ENCODE measurements at places on chromosomes 12 and 14. TPM values are rescaled to one million over a fixed set of nuclear protein-coding genes. Genes with fewer than 3 reads are reported as not detected.

- DNase-seq = no peak
Measured at GRCh38 chr14:68965261-68965761, 13.8 kb downstream of the ACTN1 start.

DNA sequence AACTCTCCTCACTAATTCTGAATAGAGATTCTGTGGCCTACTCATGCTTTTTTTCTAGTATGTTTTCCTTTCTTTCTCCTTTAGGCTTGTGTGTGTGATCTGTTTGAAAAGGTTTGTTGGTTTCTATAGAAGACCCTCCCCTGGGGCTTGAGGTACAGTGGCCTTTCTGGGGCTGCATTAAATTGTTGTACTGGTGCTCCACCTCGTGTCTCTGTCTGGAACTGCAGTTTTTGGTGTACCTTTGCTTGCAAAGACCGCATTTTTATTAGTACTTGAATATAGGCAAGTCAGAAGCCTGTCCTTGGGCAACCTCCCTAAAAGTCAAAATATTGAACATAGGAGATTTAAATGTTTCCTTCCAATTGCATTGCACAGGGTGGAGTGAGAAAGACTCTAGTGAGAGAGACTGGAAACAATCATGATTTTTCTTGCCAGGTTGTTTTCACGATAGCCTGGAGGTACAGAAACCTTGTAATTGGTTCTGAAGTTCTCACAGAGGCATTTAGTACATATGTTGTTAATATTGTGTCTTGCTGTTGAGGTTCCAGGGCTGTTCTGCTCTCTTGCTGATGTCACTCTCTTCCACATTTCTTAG, 39.0 kb downstream of the SLCO1B1 start:
- DNase-seq = peak; percentile 28

- DNase-seq = no peak
Measured at GRCh38 chr14:100914597-100915021, 11.1 kb upstream of the RTL1 start.

- no peak for DNase-seq
Measured at GRCh38 chr12:71125515-71125914, 32.3 kb downstream of the TSPAN8 start.

- DNase-seq = peak; percentile 59
Measured at GRCh38 chr14:91649930-91650329, 82.0 kb downstream of the CATSPERB start.

DNA sequence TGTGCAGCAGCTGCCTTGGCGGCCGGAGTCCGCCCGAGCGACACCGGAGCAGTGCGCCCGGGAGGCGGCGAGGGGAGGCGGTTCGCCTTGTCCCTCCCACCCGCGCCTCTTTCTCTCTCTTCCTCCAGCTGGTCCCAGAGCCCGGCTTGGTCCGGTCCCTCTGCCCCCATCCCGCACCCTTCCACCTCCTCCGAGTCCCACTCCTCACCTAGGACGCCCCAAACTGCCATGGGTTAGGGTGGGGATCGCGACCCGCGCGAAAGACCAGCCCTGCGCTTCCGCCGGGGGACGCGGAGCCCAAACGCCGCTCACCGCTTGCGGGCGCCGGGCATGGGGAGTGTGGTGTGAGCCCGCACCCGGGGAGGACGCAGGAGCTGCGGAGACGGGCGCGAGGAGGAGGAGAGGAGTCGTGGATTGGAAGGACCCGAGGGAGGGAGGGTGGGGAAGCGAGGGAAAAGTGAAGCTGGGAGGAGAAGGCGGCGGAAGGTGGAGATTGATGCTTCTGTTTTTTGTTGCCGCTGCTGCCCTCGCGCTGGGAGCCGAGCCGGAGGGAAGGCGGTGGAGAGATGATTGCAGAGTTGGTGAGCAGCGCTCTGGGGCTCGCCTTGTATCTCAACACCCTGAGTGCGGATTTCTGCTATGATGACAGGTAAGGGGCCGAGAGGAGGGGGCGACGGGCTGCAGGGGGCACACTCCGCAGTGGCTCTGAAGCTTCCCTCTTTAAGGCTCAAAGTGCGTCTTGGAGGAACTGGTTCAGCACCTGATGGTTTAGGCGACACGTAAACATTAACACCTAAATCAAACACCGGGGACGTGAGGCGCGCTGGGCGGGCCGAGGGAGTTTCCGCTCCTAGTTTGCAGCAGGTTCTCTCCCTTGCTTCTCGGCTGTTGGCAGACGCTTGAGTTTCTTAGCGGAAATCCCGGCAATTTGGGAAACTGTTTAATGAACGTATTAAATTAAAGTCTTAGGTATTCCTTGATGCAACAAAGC, 610 bp downstream of the TMTC2 start:
- DNase-seq = peak; percentile 32

DNA sequence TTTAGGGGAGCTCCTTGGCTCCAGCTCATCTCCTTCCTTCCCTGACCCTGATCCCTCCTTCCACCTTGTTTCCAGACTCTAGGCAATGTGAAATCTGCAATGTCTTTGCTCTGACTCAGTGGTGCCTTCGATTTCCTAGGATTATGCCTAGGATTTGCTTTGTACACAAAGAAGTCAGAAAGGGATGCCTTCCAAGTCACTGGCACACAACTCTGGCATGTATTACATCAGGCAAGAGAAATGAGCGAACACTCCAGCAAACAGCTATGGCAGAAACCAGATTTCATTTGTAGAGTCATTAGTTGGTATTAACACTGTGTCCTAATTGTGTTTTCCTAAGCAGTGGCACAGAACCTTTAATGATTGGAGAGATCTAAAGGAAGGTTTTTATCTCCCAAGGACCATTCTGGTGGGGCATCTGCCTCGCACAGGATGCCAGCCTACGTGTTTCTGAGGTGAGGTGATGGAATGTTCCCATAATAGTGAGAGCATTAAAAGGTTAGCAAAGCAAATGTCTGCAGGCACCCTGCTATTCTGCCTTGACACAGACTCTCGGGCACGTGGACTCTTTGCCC, 84.9 kb downstream of the WSCD2 start:
- no peak for DNase-seq

GRCh38 chr12:124774054-124774461, 89.6 kb downstream of the SCARB1 start:
- DNase-seq = peak; percentile 34

- DNase-seq = no peak
Measured at GRCh38 chr12:129195081-129195480, 341.8 kb downstream of the GLT1D1 start.

- no peak for DNase-seq
Measured at GRCh38 chr14:86153480-86153879, 623.5 kb downstream of the FLRT2 start.

- DNase-seq = peak; percentile 22
Measured at GRCh38 chr12:5745251-5745888, 199.7 kb downstream of the ANO2 start.

DNA sequence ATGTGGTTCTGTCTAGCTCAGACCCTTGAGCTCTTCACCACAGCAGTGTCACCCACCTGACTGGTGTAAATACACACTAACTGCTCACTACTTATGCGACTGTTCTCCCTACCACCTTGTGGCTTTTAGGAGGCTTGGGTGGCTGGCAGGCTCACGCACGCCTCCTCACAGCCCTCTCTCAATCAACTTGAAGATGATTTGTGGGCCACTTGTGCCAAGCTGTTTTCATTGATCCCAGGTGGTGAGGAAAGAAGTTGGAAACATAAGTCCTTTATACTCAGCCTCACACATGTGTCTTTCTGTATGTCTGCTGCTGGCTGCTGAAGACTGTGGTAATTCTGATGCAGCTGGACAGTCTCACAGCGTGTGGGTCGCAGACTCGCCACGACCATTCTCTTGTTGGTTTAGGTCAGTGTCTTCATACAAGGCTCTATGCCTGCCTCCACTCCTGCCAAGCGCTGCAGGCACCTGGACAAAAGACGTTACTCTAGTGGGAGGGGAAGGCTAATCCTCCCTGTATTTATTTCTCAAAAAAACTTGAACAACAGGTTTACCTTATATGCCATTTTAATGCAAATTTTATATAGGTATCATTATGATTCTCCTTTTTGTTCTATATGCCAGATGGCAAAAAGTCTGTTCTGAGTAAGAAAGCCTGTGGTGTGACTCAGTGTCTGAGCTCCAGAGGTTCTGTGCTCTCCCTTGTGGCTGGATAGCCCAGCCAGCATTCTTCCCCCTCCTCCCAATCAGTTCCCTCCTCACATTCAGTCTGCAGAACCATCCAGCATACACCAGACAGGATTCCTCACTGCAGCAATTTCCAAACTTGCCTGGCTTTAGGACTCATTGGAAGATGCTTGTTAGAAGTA, 115.6 kb downstream of the DIP2B start:
- no peak for DNase-seq

GRCh38 chr12:53694756-53695151, 18.9 kb upstream of the ATP5MC2 start:
- DNase-seq = no peak

GRCh38 chr12:74394647-74395046, 143.0 kb upstream of the ATXN7L3B start:
- DNase-seq = no peak

DNA sequence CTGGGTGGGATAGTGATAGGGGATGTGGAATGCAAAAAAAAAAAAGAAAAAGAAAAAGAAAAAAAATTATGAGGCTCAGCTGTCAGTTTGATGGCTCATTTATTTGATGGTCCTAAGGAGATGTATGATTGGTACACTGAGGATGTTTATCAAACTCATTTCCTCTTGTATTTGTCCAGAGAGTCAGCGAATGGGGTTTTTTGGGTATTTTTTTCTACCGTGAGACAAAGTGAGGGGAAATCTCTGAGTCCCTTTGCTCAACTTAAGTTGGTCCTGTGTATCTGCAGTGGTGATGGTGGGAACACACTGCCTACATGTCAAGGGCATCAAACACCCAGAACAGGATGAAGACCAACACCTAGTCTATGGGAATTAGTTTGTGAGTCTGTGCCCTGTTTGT, 176.9 kb upstream of the HIF1A start:
- no peak for DNase-seq

The NGB gene
- total RNA-seq = not detected

The TMEM179 gene
- total RNA-seq = not detected

The NCAPD2 gene
- 53.1 TPM for total RNA-seq

The LRRC10 gene
- total RNA-seq = not detected

The NOVA1 gene
- not detected for total RNA-seq

The CPM gene
- total RNA-seq = 0.68 TPM

The GZMB gene
- total RNA-seq = 1,565 TPM

The LUM gene
- total RNA-seq = not detected
